CD4-positive, alpha-beta T cell treated with Interleukin-10 for 1 hour (primary cell): ENCODE measurements at places on chromosomes 11 and 22.

DNA sequence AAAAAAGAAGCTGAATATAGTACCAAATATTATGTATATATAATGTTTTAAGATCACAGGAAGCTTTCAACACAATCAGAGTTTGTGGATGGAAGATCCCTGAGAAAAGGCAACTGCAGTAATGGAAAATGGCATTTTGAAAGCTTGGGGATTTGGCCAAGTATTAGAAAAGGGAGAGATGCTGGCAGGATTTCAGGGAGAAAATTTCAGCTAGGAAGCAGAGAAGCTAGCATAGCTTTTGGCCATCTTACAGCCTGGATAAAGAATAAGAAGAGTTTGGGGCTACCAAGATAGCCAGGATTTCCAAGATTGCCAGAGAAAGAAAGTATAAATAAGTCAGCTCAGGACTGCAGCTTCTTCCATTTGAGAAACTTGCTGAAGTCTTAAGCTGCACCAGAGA lies 440.8 kb upstream of the LUZP2 start:
- DNase-seq = no peak

DNA sequence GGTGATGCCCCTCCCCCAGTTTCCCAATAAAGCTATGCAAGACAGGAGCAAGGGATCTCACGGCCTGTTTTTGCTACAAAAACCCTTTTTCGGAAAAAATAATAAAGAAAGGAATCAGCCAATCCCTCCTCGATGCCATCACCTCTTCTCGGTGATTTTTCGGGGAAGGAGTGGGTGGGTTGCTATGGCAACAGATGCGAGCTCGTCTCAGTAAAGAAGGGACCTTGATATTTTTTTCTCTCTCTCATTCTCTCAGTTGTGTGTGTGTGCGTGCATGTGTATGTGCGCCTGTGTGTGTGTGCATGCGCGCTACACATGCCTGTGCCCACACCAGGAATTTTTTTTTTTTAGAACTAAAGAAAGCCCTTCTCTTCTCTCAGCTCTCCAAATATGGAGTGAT lies 3.8 kb upstream of the NPAS4 start:
- no peak for DNase-seq

DNA sequence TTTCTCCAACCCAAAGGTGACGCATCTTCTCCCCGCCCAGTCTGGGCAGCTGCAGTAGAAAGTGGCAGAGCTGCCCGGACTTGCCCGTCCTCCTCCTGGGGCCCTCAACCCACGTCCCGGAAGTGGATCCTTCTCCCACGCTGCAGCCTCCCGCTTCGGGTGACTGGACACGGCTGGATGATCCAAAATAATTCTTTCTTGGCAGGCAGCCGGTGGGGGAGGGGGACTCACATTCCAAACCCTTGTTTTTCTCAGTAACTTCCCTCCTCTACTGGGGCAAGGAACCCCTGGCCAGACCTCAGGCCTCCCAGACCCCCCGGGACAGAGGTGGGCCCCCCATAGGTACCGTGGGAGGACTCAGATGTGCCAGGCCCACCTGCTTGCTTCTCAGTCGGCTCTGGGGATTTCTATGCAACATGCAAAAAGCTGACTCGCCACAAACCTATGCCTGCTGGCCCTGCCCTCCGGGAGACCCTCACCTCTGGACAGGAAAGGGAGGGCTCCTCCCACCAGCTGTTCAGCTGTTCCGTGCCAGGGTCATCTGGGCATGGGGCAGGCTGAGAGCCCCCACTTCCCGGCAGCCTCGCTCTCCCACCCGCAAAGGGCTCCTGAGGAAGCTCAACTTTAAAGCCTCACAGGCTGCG lies 1.4 kb downstream of the PLXNB2 start:
- no peak for DNase-seq

GRCh38 chr22:44440224-44441160 lies 57.5 kb downstream of the RTL6 start:
- no peak for DNase-seq

DNA sequence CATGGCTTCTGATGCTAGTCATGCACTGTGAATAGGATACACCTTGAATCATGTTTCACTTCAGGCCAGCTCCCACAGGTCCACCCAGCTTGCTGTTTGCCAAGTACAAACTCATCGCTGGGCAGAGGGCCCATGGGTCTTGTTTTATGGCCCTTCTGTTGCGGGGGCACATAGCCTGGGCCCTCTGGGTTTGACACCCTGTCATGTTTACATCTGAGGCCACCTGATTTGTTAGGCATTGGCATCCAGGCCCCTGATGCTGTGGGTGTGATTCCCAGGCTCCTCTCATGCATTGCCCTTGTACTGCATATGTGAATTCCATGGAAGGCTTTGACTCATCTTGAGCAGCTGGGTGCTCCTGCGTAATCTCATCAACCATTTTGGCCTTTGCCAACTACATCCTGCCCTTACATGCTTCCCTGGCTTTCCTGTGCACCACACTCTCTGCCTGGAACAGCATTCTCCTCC lies 32.6 kb downstream of the PPFIBP2 start:
- DNase-seq = no peak

DNA sequence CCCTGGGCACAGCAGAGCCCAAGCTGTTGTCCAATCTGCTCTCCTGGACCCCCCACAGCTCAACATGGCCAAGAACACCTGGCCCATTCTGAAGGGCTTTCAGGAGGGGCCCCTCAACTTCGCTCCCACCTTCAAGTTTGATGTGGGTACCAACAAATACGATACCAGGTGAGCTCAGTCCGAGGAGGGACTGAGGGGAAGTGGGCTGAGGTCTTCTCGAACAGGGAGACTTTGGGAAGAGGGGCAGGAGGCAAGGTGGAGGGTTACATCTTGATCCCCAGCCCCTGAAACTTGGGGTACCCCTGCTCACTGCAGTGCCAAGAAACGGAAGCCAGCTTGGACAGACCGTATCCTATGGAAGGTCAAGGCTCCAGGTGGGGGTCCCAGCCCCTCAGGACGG lies 5.4 kb downstream of the INPP5J start:
- no peak for DNase-seq

GRCh38 chr22:24413736-24414385 lies 13.5 kb upstream of the ADORA2A start:
- no peak for DNase-seq

- no peak for DNase-seq
Measured at GRCh38 chr11:67381244-67381972, 8.0 kb upstream of the CLCF1 start.
